ENCODE measurements at places on chromosomes 6 and 20.
A peak's percentile ranks its signal among the peaks of the same experiment; 100 is the strongest.

- DNase-seq = no peak
These were observed 551.7 kb upstream of the GJE1 start for GRCh38 chr6:141580988-141581552.

- DNase-seq = no peak
These were observed 422.8 kb downstream of the CBLN4 start for GRCh38 chr20:55582498-55582897.

DNA sequence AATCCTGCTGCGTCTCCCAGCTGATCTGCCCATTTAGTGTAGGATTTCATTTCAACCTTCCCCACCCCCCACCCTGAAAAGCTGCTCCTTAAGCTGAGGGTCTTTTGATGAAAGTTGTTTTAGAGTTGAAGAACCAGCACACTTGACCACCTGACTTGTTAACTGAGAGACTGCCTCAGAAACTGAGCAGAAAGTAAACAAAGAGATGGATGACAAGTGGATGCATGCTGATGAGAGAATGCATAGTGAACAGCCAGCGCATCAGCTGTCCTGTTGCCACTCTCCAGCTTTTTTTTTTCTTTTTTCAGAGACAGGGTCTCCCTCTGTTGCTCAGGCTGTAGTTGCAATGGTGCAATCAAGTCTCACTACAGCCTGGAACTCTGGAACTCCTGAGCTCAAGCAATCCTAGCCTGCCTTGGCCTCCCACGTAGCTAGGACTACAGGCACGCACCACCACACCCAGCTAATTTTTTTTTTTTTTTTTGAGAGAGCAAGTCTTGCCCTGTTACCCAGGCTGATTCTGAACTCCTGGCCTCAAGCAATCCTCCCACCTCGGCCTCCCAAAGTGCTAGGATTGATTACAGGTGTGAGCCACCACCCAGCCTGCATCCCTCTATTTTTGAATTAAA, 9.5 kb downstream of the RPL10A start:
- DNase-seq = no peak

DNA sequence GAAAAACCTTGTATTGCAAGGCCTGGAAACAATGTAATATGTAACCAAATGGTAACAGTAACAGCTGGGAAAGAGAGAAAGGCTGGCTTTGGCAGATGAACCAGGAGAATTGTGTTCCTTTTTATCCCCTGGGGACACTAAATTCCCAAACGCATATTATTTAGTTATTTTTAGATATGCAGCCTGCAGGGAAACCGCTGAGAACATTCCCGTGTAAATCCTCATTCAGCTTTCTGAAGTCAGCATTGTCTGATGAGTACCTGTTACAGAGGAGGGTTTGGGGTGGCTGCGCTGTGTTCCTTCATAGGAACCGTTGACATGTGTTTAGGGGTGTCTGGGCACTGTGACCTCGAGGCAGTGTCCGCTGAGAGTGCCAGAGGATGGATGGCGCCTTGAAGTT, 101.3 kb downstream of the SMOC2 start:
- no peak for DNase-seq

GRCh38 chr6:156969233-156969632, 192.1 kb downstream of the ARID1B start:
- no peak for DNase-seq

DNA sequence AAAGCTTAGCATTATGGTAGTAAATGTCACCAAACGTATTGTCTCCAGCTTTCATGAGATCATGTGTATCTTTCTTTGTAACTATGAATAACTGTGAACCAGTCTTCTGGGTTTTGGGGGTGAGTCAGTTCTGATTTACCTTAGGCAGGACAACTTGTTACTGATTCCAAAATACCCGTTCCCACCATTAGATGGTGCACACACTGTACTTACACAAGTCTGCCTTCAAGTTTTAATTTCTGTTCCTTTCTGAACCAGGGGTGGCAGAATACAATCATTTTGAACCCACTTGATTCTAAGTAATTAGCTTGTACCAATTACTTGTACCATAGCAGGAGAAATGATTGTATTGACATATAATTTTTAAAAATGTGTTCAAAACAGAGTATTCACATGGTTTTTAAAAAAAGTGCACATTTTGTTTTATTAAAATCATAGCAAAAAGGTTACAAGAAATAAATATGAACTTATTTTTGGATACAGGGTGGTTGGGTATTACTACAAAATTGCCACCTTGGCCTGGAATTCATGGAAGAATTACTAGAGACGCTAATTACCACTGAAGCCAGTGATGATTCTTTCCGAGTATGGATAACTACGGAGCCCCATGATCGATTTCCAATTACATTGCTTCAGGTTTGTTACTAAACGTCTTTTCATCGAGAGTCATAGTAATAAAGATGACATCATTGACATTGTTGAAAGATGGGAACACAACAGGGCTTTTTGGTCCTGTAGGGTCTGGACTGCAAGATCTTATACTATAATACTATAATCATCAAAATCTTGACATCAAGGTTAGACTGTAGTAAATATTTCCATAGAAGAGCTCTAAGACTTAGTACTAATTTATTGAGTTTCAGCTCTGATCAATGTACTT, 75.2 kb upstream of the GLP1R start:
- no peak for DNase-seq

GRCh38 chr20:45997187-45997586, 11.5 kb upstream of the MMP9 start:
- DNase-seq = no peak

- DNase-seq = no peak
These were observed 28.2 kb downstream of the TBC1D32 start for GRCh38 chr6:121305957-121306607.

- no peak for DNase-seq
These were observed 133.7 kb downstream of the RCAN2 start for GRCh38 chr6:46357591-46357990.

- DNase-seq = no peak
These were observed 380.9 kb downstream of the CDKAL1 start for GRCh38 chr6:20915156-20915555.

- DNase-seq = no peak
These were observed 142.6 kb upstream of the RPS6KA2 start for GRCh38 chr6:166769648-166770047.

GRCh38 chr20:32534661-32535240, 50.4 kb downstream of the NOL4L start:
- DNase-seq = peak; percentile 24

DNA sequence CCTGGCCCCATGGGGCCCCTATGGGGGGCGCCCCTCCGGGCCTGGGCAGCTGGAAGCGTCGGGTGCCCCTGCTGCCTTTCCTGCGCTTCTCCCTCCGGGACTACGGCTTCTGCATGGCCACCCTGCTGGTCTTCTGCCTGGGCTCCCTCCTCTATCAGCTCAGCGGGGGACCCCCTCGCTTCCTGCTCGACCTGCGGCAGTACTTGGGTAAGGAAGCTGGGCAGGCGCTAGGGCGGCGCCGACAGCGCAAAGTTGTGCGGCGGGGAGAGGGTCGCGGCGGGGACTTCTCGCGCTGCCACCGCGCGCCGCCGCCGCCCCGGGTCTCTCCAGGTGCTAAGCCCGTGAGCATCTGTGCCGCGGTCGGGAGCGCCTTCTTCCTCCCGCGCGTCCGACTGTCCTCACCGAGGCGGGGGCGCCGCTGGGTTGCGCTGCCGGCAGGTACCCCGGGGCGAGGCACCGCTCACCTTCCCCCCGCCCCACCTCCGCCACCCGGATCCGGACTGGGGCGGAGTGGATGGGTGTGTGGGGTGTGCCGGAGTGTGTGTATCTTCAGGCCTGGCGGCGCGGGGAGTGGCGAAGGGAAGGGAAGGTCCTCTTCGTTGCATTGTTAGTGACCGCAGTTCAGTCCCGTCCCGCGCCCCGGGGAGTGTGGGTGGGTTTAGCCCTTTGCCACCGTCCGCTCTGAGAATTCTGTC, 788 bp downstream of the UST start:
- DNase-seq = no peak

DNA sequence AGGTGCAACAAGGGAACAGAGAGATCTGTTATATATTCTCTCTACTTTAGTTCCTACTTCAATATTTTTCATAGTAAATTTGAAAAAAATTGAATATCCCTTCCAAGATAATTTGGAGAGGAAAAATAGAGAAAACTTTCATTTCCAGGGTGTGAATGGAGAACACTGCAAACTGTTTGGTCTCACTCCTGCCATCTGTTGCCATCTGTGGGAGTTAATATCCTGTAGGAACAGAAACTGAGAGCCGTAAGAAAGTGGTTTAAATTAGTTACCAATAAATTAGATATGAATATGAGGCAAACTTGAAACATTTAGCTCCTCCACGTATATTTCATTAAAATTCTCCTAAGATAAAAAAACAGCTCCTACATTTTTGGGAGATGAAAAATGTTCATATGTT, 4.2 kb downstream of the ZNF337 start:
- DNase-seq = no peak

DNA sequence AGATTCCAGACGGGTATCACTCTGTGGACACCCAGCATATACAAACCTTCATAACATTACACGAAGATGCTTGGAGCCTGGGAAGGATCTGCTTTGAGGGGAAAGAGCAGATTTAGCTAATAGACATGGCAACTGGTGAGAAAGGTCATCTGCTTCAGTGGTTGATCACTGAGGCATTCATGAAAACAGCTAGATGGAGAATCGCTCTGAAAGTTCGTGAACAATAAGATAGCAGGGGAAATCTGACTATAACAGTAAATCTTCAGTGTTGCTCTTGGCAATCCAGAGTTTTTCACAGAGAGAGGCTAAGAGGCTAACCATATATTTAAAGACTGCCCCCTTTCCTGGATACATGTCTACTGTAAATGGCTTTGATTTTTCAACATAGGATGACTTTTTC, 245.3 kb downstream of the FARS2 start:
- DNase-seq = no peak

DNA sequence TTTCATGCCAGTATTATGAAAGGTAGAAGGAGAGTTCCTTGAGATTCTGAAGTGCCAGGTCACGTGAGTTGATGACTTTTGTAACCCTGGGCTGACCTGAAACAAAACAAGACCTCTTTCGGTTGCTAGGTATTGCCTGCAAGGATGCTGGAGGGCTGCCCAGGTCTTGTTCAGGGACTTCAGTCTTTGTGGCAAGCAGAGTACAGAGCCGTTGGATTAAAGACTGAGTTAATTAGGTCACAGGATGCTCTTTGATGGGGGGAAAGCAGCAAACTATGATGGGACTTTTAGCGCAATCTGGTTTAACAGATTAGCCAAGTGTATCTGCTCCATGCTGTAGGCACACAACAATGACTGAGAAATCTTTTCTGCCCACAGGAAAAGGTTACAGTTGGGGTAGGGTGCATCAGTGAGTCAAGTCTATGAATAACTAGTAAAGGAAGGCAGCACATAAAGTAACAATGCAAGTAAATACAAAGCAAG, 12.8 kb upstream of the ELOVL5 start:
- DNase-seq = no peak

GRCh38 chr20:61902221-61902869, 163.3 kb downstream of the TAF4 start:
- DNase-seq = no peak

GRCh38 chr6:129507059-129507807, 202.7 kb downstream of the ARHGAP18 start:
- no peak for DNase-seq

- DNase-seq = no peak
These were observed 37.7 kb downstream of the FOXO3 start for GRCh38 chr6:108598305-108598863.

GRCh38 chr6:31490115-31490873, 7.7 kb upstream of the MICB start:
- no peak for DNase-seq

DNA sequence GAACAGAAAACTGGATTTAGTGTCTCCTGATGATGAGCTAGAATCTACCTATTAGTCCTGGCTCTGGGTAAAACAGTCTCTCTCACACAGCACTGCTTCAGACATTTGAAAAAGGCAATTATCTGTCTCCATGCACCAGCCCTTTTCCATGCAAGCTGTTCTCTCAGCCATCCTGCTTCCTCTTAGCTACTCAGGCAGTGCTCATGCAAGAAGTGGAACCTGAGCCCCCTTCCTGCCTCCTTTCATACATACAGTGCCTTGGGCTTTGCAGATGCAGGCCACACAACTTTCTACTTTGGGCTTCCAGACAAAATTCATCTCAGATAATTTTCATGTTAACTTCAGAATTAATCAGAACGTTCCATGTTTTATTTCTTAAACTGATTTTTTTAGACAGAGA, 151.3 kb downstream of the RALGAPA2 start:
- no peak for DNase-seq

DNA sequence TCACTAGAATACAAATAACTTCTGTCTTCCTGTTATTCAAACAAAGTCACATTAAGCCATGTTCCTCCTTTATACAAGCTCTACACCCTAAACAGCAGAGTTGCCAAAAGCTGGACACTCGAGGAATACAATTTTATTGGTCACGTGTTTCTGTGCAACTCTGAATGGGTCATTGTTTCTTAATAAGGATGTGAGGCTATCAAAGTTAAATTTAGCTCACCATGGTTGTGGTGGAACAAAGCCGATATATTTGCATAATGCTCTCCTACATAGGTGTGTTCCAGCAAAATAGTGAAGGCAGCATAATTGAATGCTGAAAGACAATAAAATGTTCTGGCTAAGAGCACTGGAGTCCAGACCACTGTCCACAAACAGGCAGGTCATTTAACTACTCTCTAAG, 36.9 kb upstream of the CD2AP start:
- DNase-seq = no peak

DNA sequence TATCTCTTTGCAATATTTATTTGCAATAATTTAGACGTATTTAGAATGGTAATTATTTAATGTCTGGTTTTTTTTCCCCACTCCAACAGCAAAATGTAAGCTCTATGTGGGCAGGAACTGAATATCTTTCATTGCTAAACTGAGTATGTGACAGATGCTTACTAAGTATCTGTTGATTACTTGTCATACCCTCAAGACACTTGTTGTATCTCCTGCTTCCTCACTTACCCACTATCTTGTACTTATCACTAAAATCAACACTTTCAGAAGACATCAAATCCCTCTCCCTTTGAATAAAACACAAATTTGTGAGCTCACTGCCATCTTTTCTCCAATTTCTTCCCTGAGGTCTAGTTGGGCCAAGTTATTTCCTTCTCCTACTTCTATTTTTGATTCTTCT, 30.3 kb downstream of the PPIL4 start:
- no peak for DNase-seq

DNA sequence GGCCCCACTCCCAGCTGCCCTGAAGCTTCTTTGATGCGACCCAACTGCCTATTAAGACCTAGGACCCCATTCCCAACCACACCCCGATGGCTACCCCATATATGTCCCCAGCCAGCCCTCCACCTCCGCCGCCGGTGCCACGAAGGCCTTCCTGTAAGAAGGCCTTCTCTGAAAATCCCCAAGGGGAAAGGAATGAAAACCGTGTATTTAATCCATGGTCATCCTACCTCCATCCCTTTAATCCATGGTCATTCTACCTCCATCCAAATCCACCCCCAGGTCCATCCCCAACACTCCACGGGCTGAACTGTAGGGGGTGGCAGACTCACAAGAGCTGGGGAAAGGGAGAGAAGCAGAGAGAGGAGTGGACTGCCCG, 545 bp upstream of the VSX1 start:
- DNase-seq = no peak

- DNase-seq = peak; percentile 43
These were observed 52.8 kb downstream of the MRPL14 start for GRCh38 chr6:44074439-44074812.

All from stimulated activated CD8-positive, alpha-beta memory T cell treated with anti-CD3 and anti-CD28 coated beads, Interleukin-7, amount 100 ng/mL, for 1 hour (primary cell).